Trophoblast cell (in vitro differentiated cells and primary cell): ENCODE measurements at places on chromosomes 3 and 15.

DNA sequence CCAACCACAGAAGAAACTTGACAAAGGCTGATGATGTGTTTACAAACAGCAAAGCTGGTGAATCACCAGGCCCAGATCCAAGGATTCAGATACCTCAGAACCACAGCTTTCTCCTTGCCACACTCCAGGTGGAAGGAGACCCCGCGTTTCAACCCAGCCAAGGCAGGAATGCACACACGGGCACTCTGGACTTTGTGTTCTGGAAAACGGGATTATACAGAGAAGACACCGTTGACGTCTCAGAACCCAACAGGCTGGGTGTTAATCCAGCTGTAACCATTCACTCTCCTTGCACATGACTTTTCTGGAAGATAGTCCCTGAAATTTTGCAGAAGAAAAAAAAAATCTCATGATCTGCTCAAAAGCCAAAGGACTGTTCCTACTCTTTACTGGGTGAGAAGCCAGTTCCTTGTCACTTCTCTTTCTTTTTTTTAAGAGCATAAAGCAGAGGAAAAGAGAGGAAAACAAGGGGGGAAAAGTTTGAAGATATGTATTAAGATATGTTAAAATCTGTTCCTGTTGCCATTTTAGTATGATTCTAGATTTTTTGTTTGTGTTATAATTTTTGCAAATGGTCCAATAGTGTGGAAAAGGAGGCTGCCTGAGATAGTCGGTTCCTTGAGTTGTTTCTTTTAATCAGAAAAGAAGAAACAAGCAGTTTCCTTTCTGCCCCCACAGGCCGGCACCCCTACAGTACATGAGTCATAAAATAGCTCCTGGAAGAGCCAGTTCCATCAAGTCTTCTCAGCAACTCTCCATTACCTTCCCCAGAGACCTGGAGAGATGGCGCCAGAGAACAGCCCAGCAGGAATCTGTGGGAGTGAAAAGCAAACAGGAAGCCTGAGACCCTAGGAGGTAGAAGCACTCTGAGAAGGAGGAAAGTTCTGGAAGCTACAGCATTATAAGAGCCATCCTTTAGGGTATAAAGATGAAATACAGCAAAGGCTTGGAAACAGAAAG, 73.1 kb downstream of the RORA start:
- DNase-seq, result no peak

DNA sequence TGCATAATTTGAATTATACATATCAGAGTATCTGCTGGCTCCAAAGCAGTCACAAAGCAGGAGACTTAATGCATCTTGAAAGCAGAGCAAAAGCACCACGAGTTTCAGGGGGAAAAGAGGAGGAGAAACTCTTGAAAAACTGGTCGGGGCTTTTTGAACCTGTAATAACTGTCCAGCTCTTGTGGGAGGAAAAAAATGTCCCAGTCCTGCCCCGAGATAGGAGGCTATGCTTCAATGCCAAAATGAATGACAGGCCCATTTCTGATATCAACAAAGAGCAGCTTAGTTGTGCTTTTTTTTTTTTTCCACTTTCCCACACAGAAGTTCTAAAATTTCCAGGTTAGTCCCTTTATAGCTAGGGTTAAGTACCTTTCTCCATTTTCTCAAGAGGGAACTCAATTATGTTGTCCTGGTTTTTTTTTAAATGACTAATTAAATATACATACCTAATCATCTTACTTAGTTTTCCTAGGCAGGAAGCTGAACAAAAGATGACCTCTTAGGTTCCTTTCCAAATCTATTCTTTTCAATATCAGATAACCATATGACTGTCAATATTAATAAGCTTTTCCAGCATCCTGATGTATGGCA, 120.2 kb downstream of the TFDP2 start:
- no peak for DNase-seq

- peak; percentile 86 for DNase-seq
These were observed 25.1 kb downstream of the SSUH2 start for GRCh38 chr3:8619548-8619947.

- no peak for DNase-seq
These were observed 55.2 kb upstream of the GBE1 start for GRCh38 chr3:81816473-81817250.

- DNase-seq, result no peak
These were observed 119.4 kb upstream of the NPHP3 start for GRCh38 chr3:132841621-132842020.
